Keratinocyte (primary cell): ENCODE measurements at places on chromosomes 11 and 22.

DNA sequence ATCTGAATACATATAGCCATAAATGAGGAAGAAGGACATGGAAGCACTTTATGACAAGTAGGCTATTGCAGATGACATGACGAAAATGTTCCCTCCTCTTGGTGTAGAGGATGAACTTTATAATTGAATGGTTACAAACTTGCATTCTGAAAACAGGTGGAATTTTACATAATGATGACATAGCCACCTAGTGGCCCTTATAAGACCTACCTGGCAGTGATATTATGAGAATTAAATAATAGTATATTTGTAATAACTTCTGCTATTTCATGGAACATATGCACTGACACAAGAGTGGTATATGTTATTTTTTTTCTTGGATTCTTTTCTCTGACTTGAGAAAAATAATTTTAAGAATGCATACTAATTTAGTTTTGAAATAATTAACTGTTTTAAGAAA lies 22.9 kb downstream of the TRIM22 start:
- no peak for DNase-seq

- peak; percentile 52 for DNase-seq
Measured at GRCh38 chr22:30802202-30803166, 107.8 kb downstream of the OSBP2 start.

DNA sequence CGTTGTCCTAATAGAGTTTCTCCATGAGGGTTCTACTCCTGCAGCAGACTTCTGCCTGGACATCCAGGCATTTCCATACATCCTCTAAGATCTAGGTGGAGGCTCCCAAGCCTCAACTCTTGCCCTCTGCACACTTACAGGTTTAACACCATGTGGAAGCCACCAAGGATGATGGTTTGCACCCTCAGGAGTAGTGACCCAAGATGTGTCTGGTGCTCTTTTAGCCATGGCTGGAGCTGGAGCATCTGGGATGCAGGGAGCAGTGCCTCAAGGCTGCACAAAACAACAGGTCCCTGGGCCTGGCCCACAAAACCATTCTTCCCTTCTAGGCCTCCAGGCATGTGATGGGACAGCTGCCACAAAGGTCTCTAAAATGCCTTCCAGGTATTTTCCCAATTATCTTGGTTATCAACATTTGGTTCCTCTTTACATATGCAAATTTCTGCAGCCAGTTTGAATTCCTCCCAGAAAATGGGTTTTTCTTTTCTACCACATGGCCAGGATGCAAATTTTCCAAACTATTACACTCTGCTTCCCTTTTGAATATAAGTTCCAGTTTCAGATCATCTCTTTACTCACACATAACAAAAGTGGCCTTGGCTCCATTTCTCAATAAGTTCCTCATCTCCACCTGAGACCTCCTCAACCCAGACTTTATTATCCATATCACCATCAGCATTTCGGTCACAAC lies 69.5 kb upstream of the GNAZ start:
- DNase-seq = no peak

DNA sequence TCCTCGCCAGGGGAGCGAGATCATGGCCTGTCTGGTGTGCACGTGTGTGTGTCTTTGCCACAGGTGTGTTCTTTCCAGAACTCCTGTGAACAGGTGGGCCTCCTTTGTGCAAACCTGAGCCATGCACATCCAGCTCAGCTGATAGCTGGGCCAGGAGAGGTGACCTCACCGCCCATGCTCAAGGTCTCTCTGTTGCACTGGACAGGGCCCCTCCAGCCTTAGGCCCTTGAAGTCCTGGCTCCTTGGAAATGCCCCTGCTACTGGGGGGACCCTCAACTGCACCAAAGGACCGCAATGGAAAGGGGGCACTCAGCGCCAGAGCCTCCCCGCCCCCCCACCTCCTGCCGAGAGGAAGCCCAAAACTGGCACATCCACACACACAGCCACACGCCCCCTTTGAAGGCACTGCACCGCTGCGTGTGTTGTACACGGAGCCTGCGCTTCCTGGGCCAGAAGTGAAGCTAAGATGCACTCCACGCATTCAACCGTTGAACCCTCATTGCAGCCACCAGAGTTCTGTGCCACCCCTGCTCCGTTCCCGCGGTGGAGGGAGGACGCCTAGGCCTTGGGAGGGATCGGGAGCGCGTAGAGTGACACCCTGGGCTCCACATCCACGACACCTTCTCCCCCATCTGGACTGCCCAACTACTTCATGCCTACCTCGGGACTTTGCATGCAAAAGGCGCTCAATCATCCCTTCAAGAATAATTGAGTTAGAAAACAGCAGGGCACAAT lies 16.4 kb upstream of the IL2RB start:
- DNase-seq = no peak

- DNase-seq = no peak
Measured at GRCh38 chr11:86495351-86495750, 120.7 kb downstream of the CCDC81 start.

DNA sequence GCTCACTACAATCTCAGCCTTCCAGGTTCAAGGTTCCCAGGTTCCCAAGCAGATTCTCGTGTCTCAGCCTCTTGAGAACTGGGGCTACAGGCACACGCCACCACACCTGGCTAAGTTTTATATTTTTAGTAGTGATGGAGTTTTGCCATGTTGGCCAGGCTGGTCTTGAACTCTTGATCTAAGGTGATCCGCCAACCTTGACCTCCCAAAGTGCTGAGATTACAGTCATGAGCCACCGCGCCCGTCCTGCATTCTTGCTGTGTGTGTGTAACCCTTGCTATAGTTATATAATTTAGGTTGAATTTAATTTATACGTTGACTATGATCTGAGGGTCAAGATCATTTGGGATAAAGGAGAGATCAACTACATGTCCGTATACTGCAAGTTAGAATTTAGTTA lies 29.3 kb upstream of the ROBO3 start:
- no peak for DNase-seq

DNA sequence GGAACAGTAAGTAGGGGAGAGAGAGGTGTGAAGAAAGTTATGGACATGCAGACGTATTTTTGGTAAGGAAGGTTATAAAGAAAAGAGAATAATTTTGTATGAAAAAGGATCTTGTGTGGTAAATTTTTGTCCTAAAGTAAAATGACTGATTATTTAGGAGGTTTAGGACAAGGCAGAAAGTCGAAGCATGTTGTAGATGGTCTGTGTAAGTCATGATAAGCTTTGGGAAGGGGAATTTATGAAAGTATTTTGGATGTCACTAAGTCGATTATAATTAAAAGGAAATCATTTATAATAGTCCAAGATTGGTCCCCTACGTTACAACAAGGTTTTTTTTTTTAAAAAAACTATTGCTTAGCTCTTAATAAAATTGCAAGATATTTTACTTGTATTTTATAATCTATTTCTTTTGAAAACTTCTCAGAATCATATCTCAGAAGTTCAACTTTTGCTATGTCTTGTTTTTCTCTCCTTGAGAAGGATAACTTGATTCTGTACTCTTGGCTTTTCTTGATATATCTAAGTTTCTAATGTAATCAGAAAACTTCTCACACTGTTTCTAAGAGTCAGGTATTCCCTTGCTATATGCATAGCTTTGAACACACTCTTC lies 10.9 kb upstream of the CABP2 start:
- no peak for DNase-seq

DNA sequence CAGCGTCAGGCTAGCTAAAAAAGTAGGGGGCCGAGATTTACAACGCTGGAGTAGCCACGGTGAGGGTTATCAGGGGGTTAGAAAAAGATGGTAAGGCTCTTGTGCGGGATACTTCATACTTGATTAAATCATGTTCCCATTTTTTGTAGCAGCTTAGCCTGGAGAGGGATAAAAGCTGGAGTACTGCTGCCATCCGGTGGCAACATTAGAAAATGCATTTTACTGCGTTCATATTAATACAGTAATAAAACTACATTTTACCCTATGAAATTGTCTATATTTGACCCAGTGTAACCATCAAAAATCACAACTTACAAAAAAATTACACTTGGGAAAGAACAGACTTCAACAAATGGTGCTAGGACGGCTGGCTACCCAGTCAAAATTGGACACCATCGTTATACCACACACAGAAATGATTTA lies 17.3 kb downstream of the RPUSD4 start:
- no peak for DNase-seq

GRCh38 chr11:1762537-1763302 lies 1.0 kb downstream of the CTSD start:
- DNase-seq = no peak

DNA sequence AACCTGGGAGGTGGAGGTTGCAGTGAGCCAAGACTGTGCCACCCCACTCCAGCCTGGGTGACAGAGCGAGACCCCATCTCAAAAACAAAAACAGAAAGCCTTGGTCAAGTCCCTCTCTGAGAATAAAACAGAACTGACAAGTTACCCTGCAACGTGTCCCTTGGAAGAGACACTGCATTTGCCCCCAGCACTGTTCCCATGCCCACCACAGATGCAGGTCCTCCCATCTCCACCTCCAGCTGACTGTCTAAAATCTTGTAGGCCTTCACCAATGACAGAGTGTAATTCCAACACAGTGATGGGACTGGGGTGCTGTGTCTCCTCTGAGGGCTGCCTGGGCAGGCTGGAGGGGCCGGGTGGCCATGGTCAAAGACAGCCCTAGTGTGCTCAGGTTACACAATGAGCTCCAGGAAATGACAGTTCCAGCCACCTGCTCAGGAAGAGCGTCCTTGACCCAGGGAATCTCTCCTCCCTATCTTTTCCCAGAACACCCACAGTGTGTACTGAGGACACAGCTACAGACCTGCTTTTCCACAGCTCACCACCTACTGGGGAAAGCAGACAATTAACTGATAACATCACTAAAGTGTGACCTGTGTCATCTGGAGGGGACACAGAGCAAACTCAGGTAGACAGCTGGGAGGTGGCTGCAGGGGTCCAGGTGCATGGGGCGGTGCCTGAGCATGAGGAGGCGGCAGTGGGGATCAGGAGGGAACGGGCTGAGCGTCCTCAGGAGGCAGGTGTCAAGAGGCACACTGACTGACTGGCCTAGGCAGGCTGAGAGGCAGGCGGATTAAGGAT lies 56.4 kb downstream of the ARFGAP3 start:
- DNase-seq = no peak

DNA sequence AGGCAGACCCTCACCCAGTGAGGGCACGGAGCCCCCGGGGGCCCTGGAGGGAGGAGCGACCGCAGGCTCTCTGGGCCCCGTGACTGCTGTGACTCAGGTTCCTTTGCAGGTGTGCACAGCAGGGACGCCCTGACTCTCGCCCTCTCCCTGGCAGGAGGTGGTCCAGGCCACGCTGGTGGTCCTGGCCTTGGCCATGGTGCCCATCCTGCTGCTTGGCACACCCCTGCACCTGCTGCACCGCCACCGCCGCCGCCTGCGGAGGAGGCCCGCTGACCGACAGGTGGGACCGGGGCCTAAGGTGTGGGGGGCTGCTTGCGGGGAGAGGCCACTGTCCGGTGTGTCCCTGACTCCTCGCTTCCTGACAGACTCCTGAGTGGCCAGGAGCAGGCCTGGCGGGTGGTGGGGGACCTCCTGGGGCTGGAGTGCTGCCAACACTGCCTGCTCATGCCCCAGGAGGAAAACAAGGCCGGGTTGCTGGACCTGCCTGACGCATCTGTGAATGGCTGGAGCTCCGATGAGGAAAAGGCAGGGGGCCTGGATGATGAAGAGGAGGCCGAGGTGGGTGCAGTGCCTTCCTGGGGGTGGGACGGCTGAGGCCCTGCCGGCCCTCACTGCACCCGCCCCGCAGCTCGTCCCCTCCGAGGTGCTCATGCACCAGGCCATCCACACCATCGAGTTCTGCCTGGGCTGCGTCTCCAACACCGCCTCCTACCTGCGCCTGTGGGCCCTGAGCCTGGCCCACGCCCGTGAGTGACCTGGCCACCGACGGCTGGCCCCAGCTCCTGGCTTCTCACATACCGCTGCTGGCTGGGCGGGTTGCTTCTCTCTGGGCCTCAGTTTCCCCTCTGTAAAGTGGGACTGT lies 10.9 kb downstream of the TCIRG1 start:
- DNase-seq = no peak

GRCh38 chr11:70233511-70233934 lies 30.4 kb downstream of the FADD start:
- peak; percentile 95 for DNase-seq

DNA sequence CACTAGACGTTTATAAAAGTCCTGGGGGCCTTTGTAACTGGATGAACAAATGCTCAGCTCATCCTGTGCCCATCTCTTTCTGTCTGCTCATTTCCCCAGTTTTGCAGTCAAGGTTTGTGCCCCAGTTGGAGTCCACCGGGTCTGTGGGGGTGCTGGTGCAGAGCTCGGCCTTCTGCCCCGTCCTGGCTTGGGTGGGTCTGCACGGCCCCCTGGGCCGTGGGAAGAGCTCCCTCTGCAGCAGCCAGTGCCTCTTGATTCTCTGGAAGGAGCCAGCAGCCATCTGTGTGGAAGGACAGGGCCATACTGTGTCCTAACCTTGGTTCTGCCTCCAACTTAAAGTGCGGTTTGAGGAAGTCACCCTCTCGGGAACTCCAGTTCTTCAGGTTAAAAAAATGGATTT lies 140.2 kb downstream of the NTM start:
- DNase-seq = no peak

DNA sequence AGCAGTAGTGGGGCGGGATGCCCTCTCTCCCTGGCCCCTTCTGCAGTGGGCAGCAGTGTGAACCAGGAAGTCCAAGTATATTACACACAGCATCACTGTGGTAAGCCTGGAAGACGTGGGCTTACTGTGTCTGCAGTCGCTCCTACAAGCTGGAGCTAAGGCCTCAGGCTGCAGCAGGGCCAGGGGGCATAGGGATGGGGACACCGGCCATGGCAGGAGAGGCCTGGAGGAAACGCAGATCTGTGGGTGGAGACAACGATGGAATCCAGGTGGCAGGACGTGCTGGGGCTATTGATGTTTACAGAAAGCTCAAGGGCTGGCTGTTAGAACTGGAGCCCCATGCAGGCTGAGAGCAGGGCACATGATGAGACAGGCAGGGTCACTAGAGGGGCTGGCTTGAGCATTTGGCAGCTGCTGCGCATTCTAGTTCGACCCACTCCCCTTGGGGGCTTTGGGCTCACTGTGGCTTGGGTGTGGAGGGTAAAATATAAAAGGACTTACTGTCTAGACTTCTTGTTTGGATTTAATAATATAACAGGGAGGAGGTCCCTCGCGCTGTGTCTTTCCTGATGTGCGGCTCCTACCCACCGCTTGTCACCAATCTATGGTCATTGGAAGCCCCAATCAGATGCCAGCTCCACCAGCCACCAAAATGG lies 539.5 kb downstream of the TBC1D22A start:
- no peak for DNase-seq

- no peak for DNase-seq
Measured at GRCh38 chr11:63705526-63705925, 24.2 kb downstream of the RTN3 start.
